ENCODE measurements at places on chromosomes 5 and 9.

DNA sequence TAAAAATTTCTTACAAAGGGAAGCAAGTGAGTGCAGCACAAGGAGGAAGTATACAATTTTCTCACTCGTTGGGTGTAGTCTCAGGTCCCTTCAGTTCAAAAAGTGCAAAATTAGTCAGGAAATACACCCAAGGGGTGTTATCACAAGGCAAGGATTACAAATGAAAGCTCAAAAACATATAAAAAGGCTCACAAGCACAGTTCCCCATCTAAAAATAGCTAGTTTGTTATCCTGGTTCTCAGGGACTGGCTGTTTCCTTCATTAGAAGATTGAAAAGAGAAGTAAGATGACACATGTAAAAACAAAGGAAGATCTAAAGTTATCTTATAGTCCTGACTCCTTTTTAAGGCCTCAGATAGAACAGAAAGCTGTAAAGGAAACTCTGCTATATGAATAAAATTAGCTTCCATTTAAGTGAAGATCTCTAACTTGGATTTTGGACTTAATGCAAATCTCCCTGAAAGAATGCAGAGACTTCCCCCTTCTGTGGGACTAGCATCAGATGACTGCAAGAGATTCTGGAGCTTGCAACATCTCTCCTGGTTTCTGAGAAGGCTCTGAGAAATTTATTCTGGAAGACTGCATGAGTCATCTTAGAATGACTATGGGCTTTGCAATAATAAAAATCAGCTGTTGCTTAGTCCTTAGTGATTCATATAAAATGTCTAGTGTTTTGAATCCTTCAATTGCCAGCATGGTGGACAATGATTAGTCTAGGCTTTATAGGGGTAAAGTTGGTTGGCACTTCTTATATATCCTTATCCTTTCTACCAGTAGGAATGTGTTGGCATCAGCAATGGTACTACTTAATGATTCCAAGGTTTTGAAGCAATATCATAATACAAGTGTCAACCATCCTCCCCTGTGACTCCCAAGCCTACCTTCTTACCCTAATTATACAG is 25.4 kb downstream of the DAB2 start:
- peak; percentile 70 for DNase-seq

GRCh38 chr9:73327149-73327548 is 175.5 kb downstream of the ANXA1 start:
- DNase-seq: no peak

GRCh38 chr5:157108976-157109375 is at the start of gene HAVCR2:
HAVCR2 (minus strand) TSS chr5:157109044; CDS start chr5:157108983, 61 bp downstream.
- DNase-seq: peak; percentile 36

DNA sequence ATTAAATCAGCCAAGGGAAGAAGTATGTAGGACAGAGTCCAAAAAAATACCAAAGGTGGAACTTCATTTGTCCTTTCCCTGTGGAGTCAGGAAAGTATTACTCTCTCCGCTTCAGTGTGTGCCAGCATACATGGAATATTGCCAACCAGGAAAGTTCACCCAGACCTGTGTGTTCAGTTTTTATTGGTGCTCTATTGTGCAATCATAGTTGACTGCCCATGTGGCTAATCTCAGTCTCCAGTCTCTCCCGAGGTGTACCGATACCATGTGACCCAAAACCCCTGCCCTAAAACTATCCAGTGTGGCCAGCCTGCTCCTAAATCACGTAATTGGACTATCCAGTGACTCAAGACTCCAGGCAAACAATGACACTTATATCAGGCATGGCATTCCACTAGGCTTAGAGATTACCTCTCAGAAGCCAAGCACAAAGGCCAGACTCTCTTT is 38.8 kb downstream of the NFX1 start:
- DNase-seq: no peak

DNA sequence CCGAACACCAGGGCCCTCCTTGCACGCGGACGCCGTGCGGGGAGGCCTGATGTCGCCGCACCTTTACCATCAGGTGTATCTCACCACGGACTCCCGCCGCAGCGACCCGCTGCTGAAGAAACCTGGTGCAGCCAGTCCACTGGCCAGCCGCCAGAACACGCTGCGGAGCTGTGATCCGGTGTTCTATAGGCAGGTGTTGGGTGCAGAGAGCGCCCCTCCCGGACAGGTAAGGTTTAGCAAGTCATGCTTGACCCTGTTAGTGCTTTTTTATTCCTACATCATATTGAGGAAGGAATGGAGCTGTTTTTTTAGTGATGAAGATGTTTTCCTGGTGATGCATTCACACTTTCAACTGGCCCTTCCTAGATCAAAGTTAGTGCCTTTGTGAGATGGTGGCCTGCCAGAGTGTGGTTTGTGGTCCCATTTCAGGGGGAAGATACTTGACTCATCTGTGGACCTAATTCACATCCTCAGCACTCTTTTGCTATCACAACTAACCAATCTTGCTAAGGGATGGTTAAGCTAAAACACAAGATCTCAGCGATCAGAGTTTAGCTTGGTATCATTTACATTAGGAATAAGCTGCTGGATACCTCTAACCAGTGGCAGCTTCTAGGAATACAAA is 2.7 kb downstream of the PCDHGC3 start:
- DNase-seq: peak; percentile 24

GRCh38 chr9:38685535-38685934 is 34.4 kb downstream of the FAM240B start:
- no peak for DNase-seq

- peak; percentile 54 for DNase-seq
Measured at GRCh38 chr5:163489055-163489744, 16.2 kb upstream of the MAT2B start.

- DNase-seq: no peak
Measured at GRCh38 chr9:87570000-87570908, 72.6 kb downstream of the DAPK1 start.

GRCh38 chr5:13625616-13626198 is 318.8 kb downstream of the DNAH5 start:
- no peak for DNase-seq

GRCh38 chr9:70964861-70965260 is 156.6 kb downstream of the TRPM3 start:
- no peak for DNase-seq

DNA sequence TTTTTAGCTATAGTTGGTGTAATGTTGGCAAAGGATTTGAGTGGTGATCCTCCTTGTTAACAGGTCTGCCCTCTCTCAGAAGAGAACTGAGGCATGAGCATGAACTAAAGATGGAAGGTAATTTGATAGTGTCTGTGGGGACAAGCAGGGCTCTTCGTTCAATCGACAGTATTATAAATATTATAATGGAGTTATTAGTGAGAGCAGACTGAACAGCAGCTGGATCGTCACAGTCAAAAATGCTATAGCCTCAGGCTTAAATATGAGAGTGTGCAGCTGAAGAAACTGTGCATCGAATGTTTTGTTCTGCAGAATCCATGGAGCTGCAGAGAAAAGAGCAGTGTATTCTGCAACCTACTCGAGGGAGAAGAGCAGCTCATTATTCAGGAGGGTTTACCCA is 757.3 kb downstream of the DNAH5 start:
- DNase-seq: no peak

- DNase-seq: no peak
Measured at GRCh38 chr9:3775968-3776367, 250.2 kb upstream of the RFX3 start.

DNA sequence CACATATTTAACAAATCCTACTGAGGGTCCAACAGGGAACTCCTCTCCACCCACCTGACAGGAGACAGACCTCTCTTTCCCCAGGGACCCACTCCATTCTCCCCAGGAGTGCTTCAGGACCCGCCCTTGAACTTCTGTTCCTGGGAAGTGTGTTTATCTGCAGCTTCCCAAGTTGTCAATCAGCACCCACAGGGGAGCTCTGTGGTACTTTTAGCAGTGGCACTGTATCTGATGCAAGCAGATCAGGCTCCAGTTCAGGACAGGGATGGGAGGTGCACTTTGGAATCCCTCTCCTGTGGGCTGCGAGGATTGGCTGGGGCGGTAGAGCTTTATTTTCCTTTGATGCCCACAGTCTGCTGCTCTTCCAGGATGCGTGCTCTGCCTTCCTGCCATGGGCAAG is 8.7 kb downstream of the GALNT10 start:
- no peak for DNase-seq

DNA sequence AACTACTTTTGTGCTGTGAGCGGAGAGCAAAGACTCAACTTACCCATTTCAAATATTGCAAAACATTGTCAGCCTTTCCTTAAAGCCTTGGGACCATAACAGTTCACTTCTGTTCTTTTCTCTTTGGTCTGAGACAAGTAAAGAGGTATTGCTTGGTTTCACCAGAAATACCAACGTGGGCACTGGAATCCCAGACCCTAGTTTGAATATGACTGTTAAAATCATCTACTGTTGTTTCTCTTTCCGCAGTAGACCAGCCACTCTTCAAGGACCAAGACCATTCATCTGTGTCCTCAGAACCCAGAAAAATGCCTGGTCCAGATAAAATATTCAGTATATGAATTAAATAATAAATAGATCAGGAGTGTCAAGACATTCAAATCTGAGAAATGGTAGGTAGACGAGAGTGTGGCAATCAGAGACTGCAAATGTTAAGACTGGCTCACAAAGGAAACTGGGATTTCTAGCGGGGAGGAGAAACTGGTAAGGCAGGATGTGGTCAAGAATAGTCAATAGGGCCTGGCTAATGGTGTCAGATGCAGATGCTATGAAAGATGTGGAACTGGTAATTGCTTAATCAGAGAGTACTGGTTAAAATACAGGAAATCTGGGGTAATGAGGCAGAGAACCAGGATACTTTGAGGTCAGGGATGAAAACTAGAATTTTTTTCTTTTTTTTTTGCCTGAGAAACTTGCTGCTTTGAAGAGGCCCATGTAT is 82.1 kb upstream of the IL33 start:
- DNase-seq: peak; percentile 89

- DNase-seq: peak; percentile 51
Measured at GRCh38 chr5:143066556-143067281, 296.5 kb downstream of the ARHGAP26 start.

GRCh38 chr5:136309932-136310598 is 55.3 kb downstream of the TRPC7 start:
- DNase-seq: no peak

DNA sequence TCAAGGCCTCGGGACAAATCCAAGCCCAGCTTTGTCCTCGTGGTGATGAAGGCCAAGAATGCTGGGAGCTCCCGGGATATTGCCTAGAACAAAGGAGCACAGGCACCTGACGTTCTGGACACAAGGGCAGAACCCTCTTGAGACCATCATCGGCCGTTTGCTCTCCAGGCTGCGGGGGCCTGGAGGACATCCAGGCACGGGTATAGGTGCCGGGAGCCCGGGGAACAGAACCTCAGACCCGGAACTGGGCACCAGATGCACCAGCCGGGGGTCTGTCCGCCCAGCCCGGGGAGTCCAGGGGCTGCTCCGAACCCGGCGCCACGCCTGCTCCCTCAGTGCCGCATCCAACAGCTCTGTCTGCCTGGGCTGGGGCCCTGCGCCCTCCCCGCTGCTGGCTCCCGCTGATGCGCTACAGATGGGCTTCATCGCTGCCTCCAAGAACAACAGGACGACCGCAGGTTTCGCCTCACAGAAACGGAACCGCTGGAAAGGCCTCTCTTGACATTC is 88.0 kb downstream of the ADAMTS2 start:
- no peak for DNase-seq

DNA sequence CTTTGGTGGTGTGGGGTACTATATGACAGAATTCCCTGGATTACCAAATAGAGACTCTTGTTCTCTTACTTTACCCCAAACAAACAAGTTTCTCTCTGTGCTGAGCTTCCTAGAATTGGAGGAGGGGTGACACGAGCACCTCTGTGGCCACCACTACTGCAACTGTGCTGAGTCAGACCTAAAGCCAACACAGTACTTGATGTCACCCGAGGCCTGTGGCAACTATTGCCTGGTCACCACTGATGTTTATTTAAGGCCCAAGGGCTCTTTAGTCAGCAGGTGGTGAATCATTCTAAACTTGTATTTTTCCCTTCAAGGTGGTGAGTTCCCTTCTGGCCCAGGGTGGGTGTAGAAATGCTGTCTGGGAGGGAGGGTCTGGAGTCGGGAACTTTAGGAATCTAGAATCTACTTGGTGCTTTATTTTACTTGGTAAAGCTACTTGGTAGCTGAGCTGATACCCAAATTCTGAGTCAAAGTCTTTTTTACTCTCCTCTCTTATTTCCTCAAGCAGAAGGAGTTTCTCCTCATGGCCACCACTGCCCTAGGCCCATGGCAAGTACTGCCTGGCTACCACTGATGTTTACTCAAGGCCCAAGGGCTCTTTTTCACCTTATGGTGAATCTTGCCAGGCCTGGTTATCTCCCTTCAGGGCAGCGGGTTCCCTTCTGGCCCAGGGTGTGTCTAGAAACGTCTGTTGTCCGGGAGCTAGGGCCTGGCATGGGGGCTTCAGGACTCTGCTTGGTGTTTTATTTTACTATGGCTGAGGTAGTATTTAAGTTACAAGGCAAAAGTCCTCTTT is 9.8 kb downstream of the LURAP1L start:
- DNase-seq: peak; percentile 28

GRCh38 chr9:86337469-86338108 is 16.6 kb downstream of the TUT7 start:
- DNase-seq: peak; percentile 63

Data from NB4 (cell line).